ENCODE measurements at places on chromosomes 1 and 21.

GRCh38 chr1:154720328-154721297 is 112.6 kb upstream of the ADAR start:
- no peak for DNase-seq

GRCh38 chr1:161492827-161493226 is 12.4 kb upstream of the FCGR2A start:
- DNase-seq: no peak

DNA sequence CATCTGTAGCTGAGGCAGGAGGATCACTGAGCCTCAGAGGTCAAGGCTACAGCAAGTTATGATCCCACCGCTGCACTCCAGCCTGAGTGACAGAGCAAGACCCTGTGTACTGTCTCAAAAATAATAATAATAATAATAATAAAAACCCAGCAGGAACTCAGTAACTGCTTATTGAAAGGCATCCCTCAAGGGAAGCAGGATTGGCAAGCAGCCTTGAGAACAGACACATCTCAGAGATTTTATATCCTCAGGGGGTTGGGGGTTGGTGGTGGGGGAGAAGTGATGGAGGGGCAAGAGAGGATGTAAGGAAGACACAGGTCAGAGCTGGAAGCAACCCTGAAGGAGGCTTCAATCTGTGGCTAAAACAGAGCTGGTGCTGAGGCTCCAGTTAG is 29.6 kb downstream of the GNB1 start:
- no peak for DNase-seq

- no peak for DNase-seq
Observed at GRCh38 chr1:17118706-17119075, 560 bp downstream of the PADI2 start.

GRCh38 chr1:112418099-112418892 is 22.3 kb downstream of the CTTNBP2NL start:
- no peak for DNase-seq

DNA sequence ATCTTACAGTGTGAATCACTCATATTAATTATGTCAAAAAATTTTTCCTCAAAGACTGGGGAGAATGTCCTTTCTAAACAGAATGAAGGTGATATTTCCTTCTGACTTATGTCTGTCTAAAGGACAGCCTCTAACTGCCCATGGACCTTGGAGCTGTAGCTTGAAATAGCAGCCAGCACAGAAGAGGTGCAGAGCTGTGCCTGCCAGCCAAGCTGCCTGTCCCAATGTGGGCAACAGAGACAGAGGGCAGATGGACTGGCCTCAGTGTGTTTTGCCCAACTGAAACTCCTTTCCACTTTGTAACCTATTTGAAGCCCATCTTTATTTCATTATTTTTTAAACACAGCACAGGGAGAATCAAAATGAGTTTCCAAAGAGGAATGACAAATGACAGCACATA is 97.6 kb upstream of the DYNLT5 start:
- no peak for DNase-seq

DNA sequence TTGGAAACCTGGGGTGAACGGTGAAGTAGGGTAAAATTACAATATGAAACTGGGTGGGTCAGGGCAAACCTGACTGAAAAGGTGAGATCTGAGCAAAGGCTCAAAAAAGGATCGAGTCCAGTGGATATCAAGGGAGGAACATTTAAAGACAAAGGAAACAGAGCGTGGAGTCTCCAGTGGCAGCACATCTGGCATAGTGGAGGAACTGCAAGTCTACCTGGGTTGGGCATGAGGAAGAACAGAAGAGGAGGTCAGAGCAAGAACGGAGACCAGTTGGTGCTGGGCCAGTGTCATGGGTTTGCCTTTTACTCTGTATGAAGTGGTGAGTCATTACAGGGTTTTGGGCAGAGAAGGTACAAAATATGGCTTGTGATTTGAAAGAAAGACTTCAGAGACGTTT is 163.7 kb downstream of the NTPCR start:
- no peak for DNase-seq

GRCh38 chr1:91651661-91652071 is 151.0 kb downstream of the CDC7 start:
- DNase-seq: no peak

DNA sequence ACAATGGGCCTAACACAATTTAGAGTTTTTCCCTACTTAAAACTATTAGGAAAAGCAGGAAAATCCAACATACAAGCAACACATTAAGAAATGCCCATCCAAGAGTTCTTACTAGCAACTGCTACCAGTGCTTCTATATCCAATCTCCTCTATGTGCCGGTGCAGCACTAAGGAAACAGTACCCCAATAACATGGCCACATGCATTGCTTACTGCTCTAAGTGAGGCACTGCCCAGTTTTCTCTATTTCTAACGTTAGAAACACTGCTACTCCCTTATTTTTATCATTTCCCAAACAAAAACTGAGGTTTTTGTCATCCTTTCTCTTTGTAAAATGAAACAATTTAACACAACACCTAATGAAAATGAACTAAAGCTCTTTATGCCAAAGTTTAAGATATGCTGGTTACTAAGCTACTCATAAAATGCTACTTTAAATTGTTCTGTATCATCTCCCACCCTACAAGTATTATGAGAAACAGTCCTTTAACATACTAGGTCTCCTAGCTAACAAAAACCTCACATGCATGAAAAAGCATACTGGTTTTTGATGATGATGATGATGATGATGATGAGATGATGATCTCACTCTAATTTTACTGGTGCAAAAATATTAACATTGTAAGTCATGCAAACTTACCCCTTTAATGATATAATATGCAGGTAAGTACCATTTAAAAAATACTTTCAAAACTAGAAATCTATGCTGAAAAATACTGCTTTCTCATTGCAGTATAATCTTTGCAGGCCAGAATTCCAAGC is 90.7 kb upstream of the TTC39A start:
- no peak for DNase-seq

DNA sequence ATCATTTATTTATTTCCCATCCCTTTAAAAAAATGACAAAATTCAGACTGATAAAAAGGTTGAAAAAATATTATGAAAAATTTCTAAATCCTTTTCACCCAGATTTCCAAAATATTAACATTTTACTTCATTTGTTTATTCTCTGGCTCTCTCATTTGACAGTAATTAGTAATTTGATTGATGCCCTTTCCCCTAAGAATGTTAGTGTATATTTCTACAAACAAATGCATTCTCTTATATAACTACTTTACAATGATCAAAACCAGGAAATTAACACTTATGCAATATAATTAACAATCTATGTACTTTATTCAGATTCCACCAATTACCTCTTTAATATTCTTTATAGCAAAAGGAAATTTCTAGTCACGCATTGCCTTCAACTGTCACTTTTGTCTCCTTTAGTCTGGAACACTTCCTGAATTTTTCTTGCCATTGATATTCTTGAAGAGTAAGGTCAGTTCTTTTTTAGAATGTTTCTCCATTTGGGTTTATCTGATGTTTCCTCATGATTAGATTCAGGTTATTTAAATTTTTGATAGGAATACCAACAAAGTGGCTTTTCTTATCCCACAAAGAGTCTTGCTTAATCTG is 3.9 kb downstream of the CD53 start:
- DNase-seq: no peak

- DNase-seq: no peak
Observed at GRCh38 chr1:157197906-157198435, 59.8 kb upstream of the ETV3 start.

DNA sequence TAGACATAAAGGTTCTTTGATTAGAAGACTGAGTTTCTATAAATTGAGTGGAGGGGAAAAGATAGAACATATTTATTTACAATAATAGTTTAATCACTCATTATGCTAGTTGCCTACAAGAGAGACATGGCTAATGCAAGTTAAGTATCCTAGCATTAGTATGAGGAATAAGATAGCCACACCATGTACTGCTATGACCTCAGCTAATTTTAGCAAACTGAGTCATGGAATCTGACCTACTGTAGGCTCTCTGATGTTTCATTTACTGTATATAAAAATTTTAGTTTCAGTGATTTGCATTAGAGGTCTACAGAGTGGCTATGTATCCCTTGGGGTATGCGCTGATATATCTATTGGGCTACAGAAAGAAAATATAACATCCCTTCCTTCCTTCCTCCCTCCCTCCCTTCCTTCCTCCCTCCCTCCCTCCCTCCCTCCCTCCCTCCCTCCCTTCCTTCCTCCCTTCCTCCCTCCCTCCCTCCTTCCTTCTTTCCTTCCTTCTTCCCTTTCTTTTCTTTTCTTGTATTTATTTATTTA is 5.8 kb downstream of the AGL start:
- no peak for DNase-seq

GRCh38 chr21:44865561-44866280 is 7.8 kb downstream of the PTTG1IP start:
- DNase-seq: no peak

GRCh38 chr1:157198619-157199420 is 60.6 kb upstream of the ETV3 start:
- no peak for DNase-seq

GRCh38 chr1:155253208-155253607 is 2.1 kb downstream of the ENTREP3 start:
- no peak for DNase-seq

DNA sequence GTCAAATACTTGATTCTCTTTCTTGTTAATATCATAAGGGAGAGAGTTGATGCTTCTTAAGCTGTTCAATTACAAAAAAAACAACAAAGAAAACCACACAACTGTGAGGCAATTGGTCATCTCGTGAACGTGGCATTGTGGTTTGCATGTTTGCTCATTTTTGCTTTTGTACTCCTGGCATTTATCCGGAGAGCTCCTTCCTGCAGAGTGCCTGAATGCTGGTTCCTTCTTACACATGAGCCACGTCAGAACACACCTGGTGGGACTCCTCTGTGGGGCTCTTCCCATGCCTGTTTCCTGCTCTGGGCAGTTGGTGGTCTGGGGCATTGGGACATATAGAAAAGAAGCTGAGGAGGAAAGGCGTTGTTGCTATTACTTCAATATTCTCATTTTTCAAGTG is 25.7 kb downstream of the KCNK1 start:
- no peak for DNase-seq

- no peak for DNase-seq
Observed at GRCh38 chr1:77900687-77901293, 12.4 kb downstream of the NEXN start.

GRCh38 chr21:23936224-23936623 is 1671.1 kb downstream of the MRPL39 start:
- DNase-seq: no peak

- DNase-seq: no peak
Observed at GRCh38 chr1:156144742-156145141, 8.6 kb upstream of the SEMA4A start.

DNA sequence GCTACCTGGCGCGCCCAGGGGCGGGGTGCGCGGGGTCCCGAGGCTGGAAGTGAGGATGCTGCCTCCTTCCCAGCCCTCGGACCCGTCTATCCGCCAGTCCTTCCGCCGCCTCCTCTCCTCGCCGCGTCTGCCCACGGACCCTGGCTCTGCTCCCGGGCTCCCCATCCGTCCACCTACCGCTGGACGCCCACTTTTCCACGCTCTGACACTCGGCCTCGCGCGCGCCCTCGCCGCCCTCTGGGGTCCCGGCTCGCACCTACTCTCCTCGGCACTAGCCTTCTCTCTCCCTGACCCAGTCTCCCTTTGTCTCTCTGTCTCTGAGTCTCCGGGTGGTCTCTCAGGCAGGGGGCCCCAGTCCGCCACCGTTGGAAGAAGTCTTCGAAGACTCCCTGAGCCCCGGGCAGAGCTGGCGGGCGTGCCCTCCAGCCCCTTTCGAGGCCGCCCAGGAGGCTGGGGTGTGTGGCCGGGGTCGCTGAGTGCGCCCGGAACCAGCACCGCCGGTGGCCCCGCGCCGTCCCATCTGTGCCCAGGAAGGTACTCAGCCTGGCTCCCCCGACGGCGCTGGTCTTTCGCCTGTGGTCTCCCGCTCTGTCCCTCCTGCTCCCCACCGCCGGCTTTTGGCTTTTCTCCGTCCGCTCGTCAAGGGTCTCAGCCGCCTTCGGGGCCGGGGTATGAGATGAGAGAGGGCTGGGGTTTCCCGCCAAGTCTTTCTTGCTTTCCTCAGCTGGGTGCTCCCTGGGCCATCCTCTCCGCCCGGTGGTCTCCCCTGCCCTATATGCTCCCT is 610 bp downstream of the DRAXIN start:
- no peak for DNase-seq

GRCh38 chr1:62057641-62058290 is 136.9 kb upstream of the L1TD1 start:
- DNase-seq: no peak

DNA sequence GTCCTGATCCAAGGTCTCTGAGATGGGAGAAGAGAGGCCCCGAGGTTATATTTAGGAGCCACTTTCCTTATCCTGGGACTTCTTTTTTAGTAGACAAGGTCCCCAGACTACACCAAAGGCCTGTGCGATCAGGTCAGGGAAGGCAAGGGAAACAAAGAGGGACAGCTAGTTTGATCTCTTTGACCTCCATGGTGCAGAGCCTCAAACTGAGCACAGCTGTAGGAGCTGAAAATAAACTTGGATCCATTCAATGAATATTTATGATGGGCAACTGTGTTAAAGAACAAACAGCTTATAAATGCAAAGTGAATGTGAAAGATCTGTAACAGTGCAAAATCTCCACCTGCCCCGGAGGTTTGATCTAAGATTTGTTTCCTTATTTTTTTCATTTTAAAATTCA is 256.6 kb downstream of the DYRK1A start:
- no peak for DNase-seq

DNA sequence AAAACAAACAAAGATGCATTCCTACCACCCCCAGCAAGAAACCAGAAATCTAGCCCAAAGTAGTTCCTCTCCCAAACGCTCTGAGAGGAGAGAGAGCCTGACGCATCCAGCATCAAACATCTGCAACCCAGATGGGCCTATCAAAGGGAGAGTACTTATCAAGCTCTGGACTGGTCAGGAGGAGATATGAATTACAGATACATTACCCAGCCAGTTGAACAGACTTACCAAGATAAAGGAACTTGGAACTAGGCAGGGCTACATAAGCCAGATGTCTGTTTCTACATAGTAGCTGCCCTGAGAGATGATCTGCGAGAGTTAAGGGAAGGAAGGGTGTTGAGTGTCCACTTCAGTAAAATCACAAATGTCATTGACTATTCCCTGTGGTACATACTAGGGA is 138.4 kb downstream of the PAPPA2 start:
- DNase-seq: no peak

DNA sequence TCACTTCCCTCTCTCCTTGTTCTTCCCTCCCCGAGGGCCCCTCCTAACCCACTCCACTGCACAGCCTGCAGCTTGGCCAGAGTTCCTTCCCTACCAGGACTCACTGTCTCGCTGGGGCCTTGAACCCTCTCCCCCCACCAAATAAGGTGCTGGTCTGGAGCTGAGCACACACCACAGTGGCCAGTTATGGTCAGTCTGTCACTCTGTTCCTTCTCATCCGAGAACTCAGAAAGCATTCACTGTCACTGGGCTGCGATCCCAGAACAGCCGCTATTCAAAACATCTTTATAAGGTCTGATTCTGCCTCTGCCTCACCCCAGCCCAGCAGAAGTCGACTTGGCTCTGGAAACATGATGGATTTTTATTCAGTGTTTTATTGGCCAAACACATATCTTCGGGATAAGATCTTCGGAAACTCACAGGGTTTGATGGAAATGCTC is 19.8 kb upstream of the LBR start:
- DNase-seq: peak; percentile 39

Measured in activated CD8-positive, alpha-beta memory T cell treated with anti-CD3 and anti-CD28 coated beads, Interleukin-2, amount 50 U/mL, for 48 hours (primary cell).